Spinal cord (tissue), 10 donors: ENCODE measurements at places on chromosomes 6 and 20. TPM values are rescaled to one million over a fixed set of nuclear protein-coding genes. Genes with fewer than 3 reads are reported as not detected.

SLC17A4 gene
- polyA plus RNA-seq = not detected

MRAP2 gene
- 8.4 TPM for polyA plus RNA-seq

PROCR gene
- 17.8 TPM for polyA plus RNA-seq

TRDN gene
- polyA plus RNA-seq = 2.3 TPM

GPR6 gene
- polyA plus RNA-seq = 0.99 TPM

CST4 gene
- polyA plus RNA-seq = not detected

IL20RA gene
- 1.7 TPM for polyA plus RNA-seq

MYBL2 gene
- 13.8 TPM for polyA plus RNA-seq

PRR18 gene
- polyA plus RNA-seq = 13.2 TPM

BTN1A1 gene
- polyA plus RNA-seq = 0.08 TPM

FOXA2 gene
- 0.60 TPM for polyA plus RNA-seq

TGM2 gene
- polyA plus RNA-seq = 12.9 TPM

CLPSL1 gene
- not detected for polyA plus RNA-seq

SGK2 gene
- 10.4 TPM for polyA plus RNA-seq

SLC22A1 gene
- not detected for polyA plus RNA-seq

SLC12A5 gene
- 191 TPM for polyA plus RNA-seq

PHACTR3 gene
- 97.8 TPM for polyA plus RNA-seq

TOX2 gene
- 15.1 TPM for polyA plus RNA-seq

CLIC5 gene
- 6.5 TPM for polyA plus RNA-seq

SIRPG gene
- polyA plus RNA-seq = not detected

HUS1B gene
- 0.41 TPM for polyA plus RNA-seq

SNAP25 gene
- 482 TPM for polyA plus RNA-seq

PNPLA1 gene
- not detected for polyA plus RNA-seq

BPIFA1 gene
- polyA plus RNA-seq = not detected

GGTLC1 gene
- not detected for polyA plus RNA-seq
